ENCODE measurements at places on chromosomes 12 and 14. TPM values are rescaled to one million over a fixed set of nuclear protein-coding genes. Genes with fewer than 3 reads are reported as not detected.

The FBLN5 gene
- polyA plus RNA-seq: 359 TPM

The KRT6A gene
- 0.54 TPM for polyA plus RNA-seq

The TROAP gene
- polyA plus RNA-seq: 12.5 TPM

The KITLG gene
- 4.3 TPM for polyA plus RNA-seq

The TPPP2 gene
- not detected for polyA plus RNA-seq

The GZMB gene
- not detected for polyA plus RNA-seq

The PROX2 gene
- 0.50 TPM for polyA plus RNA-seq

The SLC25A47 gene
- 1.8 TPM for polyA plus RNA-seq

The CD163 gene
- polyA plus RNA-seq: 2.8 TPM

The PRB2 gene
- 1.5 TPM for polyA plus RNA-seq

The C12orf56 gene
- polyA plus RNA-seq: 1.4 TPM

The CSAD gene
- polyA plus RNA-seq: 14.3 TPM

The P2RX2 gene
- not detected for polyA plus RNA-seq

The VIPAS39 gene
- 11.7 TPM for polyA plus RNA-seq

The PLEKHG7 gene
- polyA plus RNA-seq: 0.94 TPM

The CIDEB gene
- 59.9 TPM for polyA plus RNA-seq

The AGAP2 gene
- 0.04 TPM for polyA plus RNA-seq

The JPH4 gene
- polyA plus RNA-seq: 1.7 TPM

The KRT3 gene
- polyA plus RNA-seq: not detected

The NANOG gene
- polyA plus RNA-seq: 0.06 TPM

The IFT81 gene
- polyA plus RNA-seq: 12.6 TPM

The TMEM132D gene
- polyA plus RNA-seq: 2.0 TPM

The OR8S1 gene
- not detected for polyA plus RNA-seq

The ANKS1B gene
- 3.7 TPM for polyA plus RNA-seq

The PPFIBP1 gene
- 26.1 TPM for polyA plus RNA-seq

The DTX1 gene
- polyA plus RNA-seq: 2.3 TPM

The RIPK3 gene
- 7.4 TPM for polyA plus RNA-seq

The VAMP1 gene
- 8.0 TPM for polyA plus RNA-seq

The RDH16 gene
- 0.64 TPM for polyA plus RNA-seq

The DBX2 gene
- not detected for polyA plus RNA-seq

The STAC3 gene
- polyA plus RNA-seq: 0.49 TPM

The PTPRB gene
- 0.41 TPM for polyA plus RNA-seq

The PLEKHD1 gene
- polyA plus RNA-seq: not detected

The LRRIQ1 gene
- polyA plus RNA-seq: 1.4 TPM

The FOXG1 gene
- polyA plus RNA-seq: not detected

The FAM90A1 gene
- polyA plus RNA-seq: 0.09 TPM

The C12orf50 gene
- polyA plus RNA-seq: not detected

The TNFAIP2 gene
- polyA plus RNA-seq: 14.2 TPM

The ABCD2 gene
- polyA plus RNA-seq: not detected

The ANKRD33 gene
- polyA plus RNA-seq: 0.12 TPM

The FSCB gene
- not detected for polyA plus RNA-seq

The LALBA gene
- polyA plus RNA-seq: 0.16 TPM

The RAD9B gene
- 0.61 TPM for polyA plus RNA-seq

The GARIN6 gene
- polyA plus RNA-seq: not detected

The ETFBKMT gene
- 2.0 TPM for polyA plus RNA-seq

The MIPOL1 gene
- 2.6 TPM for polyA plus RNA-seq

The LBHD2 gene
- polyA plus RNA-seq: not detected

The MFAP5 gene
- polyA plus RNA-seq: 1.0 TPM

The TMPRSS12 gene
- polyA plus RNA-seq: not detected

The TEX22 gene
- polyA plus RNA-seq: 1.2 TPM

The MYBPC1 gene
- 1.7 TPM for polyA plus RNA-seq

The FITM1 gene
- polyA plus RNA-seq: 2.2 TPM

The OVCH1 gene
- polyA plus RNA-seq: not detected

The STON2 gene
- 3.4 TPM for polyA plus RNA-seq
